ENCODE measurements at places on chromosomes 5 and 9.

DNA sequence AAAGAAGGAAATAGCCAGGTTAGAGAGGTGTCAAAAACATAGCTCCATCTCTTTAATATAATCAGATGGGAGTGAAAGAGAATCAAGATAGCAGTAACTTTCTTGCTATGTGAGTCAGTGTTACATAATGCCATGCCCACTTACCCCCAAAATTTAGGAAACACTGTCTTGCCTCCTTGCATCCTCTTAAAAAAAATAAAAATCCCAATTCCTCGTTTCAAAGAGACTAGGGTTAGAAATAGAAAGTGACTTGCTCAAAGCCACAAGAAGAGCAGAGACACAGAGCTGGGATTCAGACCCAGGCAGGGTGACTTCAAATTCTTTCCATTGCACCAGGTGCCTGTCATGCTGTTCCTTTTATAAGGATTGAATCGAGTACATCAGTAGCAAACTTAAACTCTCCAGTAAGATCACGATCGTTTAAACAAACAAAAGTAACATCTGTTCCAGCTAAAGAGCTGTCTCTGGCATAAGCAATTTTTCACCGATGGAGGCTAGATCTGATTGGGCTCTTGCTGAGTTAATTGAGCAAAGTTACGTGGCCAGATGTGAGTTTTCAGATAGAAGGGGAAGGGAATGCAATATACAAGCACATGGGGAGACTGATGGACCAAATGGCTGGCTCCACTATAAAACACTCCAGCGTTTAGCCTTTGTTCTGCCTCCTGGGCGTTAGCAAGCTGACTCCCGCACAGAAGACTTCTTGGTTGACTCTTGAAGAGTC is 176.9 kb downstream of the PALM2AKAP2 start:
- no peak for DNase-seq

DNA sequence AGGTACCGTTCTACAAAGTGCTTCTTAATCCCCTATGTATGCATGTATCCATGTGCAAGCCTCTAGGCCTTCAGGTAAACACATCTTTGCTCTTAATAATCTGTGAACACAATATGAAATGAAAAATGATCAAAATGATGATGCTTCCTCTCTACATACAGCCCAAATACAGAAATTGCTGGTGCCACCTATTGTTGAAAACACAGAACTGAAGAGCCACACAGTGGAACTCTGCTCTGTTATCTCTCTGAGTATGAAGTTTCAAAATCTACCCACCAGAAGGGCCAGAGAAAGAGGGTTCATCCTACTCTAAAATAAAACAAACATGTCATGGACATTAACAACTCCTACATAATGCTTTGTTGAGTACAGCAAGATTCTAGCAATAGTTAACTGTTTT is 71.3 kb downstream of the GLIS3 start:
- DNase-seq, result no peak

DNA sequence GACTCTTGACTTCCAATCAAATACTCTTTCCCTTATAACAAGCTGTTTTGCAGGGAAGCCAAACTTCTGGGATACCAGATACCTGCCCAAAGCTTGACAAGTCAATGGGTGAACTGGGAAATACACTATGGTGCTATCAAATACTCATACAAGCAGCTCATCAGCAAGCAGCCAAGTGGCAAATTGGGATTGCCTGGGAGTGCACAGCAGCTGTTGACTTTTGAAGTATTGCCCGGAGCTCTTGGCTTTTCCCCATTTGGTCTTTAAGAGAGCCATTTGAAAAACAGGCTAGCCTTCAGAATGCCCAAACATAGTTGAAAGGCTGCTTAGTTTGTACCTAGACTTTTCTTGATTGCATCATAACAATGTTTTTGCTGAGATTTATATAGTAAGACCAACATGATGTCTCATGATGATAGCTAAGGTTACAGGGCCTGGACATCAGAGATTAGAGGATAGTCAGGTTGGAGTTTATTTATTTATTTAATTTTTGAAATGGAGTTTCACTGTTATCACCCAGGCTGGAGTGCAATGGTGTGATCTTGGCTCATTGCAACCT is 210.1 kb upstream of the ZNF608 start:
- no peak for DNase-seq

DNA sequence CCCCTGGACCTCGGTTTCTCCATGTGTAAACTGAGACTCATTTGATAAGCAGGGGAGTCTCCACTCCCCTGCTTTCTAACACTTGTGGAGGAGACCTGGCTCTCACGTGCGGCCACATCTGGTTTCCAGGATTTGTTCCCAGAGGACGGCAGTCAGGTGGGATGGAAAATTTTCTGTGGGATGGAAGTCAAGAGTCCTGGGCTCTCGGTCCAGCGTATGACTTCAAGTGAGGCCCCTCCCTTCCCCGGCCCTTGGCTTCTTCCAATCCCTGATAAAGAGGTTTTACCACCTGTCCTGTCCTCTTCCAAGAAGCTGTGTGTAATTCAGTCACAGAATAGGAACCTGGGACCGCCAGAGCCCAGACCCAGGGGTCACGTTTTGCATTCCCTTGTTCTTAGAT is 35.0 kb downstream of the TMOD1 start:
- DNase-seq, result no peak

GRCh38 chr5:52502460-52502999 is 285.2 kb upstream of the ITGA1 start:
- no peak for DNase-seq

DNA sequence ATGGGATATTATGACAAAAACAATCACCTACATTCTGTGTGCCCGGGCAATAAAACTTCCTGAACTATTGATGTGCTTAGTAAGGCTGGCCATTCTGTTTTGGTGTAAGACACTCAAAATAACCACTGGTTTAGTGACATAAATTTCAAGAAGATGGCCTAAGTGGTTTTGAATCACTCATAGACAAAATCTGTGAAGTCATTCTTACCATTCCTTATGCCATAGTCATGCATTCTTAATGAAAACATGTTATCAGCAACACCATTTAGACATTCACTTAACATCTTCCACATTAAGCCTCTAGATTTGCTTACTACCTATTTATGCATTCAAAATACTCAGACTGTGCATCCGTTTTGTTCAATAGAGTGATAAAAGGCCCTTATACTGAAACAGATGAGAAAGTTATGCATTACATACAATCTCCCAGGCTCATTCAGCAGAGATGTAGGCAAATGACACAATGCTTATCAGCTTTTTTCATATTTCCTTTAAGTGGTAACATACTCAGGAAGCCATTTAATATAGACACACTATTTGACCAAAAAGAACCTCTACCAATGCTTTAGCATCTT is 848.8 kb upstream of the DMAC1 start:
- no peak for DNase-seq

- DNase-seq, result no peak
These were observed 52.3 kb downstream of the SLC46A2 start for GRCh38 chr9:112838342-112838741.

DNA sequence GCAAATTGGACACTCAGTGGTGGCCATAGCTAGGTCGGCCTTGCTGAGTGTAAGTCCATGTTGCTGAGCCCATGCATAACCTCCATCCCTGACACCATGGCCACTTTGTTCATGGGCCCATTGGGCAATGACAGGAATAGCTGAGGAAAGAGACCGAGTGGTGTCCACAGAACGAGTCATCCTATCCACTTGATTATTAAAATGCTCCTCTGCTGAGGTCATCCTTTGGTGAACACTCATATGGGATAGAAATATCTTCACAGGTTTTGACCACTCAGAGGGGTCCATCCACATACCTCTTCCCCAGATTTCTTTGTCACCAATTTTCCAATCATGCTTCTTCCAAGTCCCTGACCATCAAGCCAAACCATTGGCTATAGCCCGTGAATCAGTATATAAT is 63.6 kb downstream of the PPIC start:
- DNase-seq, result no peak

DNA sequence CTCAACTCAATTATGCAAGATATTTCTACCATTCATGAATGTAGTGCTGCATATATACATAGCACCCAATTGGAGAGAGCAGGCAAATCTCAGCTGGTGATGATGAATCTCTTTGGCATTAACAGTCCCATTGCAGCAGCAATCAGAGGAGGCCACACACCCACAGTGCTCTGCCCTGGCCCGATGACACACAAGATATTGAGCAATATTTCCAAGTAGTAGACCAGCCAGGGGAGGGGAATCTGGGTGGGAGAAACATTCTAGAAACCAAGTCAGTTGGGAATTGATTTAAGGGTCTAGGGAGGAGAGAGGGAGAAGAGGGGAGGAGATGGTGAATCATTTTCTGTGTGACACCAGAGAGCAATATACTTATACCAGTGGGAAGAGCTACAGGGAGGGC is 14.9 kb upstream of the C5orf63 start:
- DNase-seq, result no peak

DNA sequence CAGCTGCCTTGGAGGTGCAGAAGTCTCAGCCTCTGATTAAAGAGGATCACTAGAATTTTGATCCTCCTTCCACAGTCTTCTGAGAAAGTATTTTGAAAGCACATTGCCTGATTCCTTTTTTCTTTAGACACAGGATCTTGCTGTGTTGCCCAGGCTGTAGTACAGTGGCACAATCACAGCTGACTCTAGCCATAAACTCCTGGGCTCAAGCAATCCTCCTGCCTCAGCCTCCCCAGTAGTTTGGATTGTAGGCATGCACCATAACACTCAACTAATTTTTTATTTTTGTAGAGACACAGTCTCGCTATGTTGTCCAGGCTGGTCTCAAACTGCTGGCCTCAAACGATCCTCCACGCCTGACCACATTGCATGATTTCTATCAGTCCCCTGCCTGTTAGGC is 74.5 kb downstream of the FAM78A start:
- no peak for DNase-seq

DNA sequence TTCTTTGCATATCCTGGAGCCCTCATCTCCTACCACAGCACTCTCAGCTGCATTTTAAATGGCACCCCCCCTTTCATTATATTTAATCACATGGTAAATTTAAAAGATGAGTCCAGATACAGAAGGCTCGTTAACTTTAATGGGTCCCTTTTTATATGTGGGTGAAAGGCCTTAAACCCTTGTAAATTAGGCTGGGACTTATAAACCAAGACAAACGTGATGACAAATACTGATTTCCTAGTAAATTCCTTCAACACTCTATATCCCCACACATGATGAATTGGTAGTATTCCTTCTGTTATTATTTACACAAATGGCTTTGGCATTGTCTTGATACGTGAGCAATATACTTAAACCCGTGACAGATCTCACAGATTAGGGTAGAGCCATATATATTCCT is 210.6 kb downstream of the CAAP1 start:
- DNase-seq, result no peak

- peak; percentile 78 for DNase-seq
These were observed 26.2 kb upstream of the BICD2 start for GRCh38 chr9:92790542-92791527.

DNA sequence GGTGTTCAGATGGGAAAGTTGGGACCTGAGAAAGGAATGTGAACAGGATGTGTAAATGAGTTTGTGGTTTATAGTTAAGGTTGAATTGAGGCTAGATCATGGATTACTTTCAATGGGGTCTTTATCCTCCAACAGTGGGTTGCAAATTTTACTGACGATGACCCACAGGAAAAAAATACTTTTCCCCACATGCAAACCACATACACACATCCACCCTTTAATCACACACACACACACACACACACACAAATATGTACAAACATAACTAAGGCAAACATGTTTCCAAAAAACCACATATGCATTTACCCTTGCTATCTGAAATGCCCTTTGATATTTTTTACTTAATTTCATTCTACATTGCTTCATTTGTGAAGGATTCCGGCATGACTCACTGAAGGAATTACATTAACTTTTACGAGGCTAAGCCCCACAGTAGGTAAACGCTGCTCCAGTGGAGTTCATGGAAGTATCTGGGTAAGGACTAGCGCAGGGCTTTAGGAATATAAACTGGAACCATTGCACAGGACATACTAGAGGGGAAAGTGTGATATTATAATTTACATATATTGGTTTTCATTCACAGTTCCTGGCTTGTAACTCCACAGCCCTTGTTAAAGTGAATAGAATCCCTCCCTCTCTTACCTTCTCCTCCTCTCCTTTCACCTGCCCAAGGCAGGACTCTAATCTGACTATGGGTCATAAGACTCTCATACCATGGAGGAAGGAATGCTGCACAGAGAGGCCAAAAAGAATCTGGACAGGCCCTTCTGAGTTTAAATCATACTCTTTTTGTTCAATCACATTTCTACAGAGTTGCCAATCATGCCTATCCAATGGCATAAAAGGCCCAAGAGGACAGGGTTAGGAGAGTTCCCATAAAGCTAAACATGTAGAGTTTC is 8.5 kb upstream of the SPEF2 start:
- no peak for DNase-seq

DNA sequence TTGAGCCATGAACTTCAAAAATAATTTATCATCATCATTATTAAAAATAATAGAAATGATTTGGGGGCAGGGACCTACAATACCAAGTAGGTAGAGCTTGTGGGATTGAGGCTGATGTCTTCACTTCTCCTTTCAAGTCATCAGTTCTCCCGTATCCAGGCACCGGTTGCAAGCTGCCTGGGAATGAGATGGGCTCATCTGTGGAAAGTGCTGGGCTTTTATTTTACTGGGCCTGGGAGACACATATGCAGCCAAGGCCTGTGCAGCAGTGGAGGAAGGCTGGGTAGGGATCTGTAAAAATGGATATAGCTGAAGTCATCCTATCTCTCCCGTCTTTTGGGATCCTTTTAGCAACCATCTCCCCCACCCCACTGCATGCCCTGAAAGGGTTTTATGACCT is 284.1 kb upstream of the CLINT1 start:
- no peak for DNase-seq

GRCh38 chr9:27535701-27536118 is 6.1 kb upstream of the MOB3B start:
- no peak for DNase-seq

GRCh38 chr9:137590123-137590468 is 216 bp downstream of the ZMYND19 start:
- no peak for DNase-seq

DNA sequence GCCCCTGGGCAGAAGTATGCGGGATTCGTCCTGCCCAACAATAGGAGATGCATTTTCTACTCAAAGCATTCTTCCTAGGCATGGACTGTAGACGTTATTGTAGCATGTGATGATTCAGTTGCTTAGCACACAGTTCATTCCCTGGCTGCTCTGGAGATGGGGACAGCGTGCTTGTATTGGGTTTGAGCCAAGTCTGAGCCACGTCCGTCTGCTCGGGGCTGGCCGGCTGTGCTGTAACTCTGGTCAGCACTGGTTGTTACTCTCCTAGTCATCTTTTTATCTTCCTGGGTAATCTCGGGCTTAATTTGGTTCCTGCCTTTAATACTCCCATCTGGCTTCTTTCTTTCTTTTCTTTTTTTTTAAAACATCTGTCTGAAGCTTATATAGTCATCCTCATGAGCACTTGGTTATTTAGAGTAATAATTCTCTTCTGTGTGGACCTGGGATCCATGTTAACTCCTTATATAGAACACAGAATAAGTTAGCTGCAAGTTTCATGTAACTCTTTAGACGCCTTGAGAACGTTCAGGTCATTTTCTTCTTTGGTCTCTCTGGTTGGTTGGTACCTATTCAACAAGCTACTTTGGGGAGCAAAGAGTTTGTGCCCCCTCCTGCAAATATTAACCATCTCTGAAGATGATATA is 118.8 kb upstream of the RPS23 start:
- DNase-seq, result no peak

Measured in activated CD4-positive, CD25-positive, alpha-beta regulatory T cell treated with anti-CD3 and anti-CD28 coated beads, Interleukin-2, amount 50 U/mL, for 72 hours (primary cell).